NCI-H526 (cell line): ENCODE measurements at places on chromosomes 2 and 18.

GRCh38 chr2:12674644-12675328 is 42.0 kb upstream of the TRIB2 start:
- DNase-seq, result no peak

GRCh38 chr18:32911660-32912284 is 138.9 kb upstream of the KLHL14 start:
- no peak for DNase-seq

DNA sequence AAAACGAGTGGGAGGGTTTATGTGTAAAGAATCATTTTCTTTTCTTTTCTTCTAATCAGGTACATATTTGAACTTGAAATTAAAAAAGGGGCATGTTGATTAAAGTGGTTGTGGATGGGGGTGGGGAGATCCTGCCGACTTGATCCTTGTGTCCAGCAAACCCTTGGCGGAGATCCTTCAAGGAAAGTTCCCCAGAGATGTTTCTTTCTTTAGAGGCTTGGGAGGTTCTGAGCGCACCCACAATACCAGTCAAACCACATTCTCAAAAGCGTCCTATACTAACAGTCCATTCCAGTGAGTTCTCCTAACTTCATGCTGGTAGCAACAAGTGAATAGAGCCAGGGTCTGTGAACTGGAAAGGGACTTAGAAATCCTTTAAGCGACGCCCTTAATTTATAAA is 49.2 kb downstream of the MYCN start:
- DNase-seq, result no peak

DNA sequence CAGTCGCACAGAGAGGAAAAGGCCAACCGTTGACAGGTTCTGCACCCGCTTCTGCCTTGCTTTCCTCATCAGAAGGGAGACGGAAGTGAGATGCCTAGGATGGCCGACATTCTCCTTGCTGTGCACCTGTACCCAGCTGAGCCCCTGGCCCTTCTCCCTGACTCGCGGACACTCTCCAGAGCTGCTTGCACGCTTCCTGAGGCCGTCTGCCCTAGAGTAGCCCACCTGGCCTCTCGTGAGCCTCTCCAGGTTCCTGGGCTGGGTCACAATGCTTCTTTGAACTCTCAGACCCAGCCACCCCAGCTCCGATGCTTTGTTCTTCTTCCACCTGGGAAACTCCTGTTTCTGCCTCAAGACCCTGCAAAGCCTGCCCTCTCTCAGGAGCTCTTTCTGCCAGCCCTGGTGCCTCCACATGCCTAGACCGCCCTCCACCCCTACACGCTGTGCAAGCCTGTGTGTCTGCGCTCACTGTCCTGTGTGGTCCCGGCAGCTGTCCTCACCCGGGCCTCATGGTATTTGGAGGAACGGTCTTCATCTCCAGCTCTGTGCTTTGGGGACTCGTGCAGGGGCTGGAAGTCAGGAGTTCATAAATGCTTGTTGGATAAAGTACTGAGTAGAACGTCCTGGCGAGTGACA is 345.4 kb upstream of the SALL3 start:
- DNase-seq, result no peak

DNA sequence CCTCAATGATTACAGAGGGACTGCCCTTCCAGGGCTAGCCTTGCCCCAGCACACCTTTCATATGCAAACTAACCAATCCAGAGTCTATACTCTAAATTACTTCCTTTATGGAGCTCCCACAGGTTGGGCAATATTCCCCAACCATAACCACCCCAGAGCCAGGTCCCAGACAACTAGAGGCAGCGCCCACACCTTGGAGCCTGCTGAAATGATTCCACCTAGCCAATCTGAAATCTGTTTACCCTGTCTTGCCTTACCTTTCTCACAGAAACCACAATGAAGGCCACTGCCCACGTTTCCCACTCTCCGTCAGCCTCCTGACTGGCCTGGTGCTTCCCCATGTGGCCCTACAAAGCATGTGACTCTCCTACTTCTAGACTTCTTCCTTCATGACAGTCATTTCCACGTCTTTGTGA is 62.0 kb downstream of the REEP1 start:
- no peak for DNase-seq

GRCh38 chr2:236745420-236746210 is 176.0 kb downstream of the ACKR3 start:
- DNase-seq, result peak; percentile 96
